ENCODE measurements at places on chromosomes 2 and 18.

DNA sequence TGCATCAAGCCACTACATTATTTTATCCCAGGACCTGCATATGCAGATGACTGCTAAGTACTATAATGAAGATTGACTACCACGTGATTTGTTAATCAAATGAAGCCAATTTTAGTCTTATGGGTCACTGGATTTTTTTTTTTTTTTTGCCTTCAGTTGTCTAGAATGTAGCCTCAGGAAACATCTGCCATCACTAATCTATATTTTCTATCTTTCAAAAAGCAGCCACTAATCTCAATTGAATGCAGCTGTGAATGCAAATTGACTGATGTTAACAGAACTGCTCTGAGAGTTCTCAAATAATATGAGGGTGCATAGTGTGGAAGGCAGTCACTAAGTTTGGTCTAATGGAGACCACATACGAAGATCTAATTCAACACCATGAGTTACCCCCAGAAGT lies 106.3 kb downstream of the ABCA12 start:
- no peak for DNase-seq

GRCh38 chr2:114700440-114700839 lies 258.0 kb downstream of the DPP10 start:
- DNase-seq: no peak

GRCh38 chr2:17148407-17149145 lies 369.7 kb downstream of the RAD51AP2 start:
- DNase-seq: no peak

- DNase-seq: peak; percentile 37
These were observed 159.2 kb upstream of the SH3BP4 start for GRCh38 chr2:234792621-234793022.

- no peak for DNase-seq
These were observed 18.0 kb upstream of the SERPINB11 start for GRCh38 chr18:63684718-63685117.

DNA sequence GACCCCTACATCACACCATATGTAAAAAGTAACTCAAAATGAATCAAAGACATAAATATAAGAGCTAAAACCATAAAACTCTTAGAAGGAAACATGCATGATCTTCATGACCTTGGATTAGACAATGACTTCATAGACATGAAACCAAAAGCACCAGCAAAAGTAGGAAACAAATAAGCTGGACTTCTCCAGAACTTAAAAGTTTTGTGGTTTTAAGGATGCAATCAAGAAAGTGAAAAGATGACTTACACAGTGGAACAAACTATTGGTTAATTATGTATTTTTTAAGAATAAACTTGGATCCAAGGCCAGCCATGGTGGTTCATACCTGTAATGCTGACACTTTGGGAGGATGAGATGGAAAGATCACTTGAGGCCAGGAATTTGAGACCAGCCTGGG lies 150.2 kb downstream of the GALNT1 start:
- DNase-seq: no peak

DNA sequence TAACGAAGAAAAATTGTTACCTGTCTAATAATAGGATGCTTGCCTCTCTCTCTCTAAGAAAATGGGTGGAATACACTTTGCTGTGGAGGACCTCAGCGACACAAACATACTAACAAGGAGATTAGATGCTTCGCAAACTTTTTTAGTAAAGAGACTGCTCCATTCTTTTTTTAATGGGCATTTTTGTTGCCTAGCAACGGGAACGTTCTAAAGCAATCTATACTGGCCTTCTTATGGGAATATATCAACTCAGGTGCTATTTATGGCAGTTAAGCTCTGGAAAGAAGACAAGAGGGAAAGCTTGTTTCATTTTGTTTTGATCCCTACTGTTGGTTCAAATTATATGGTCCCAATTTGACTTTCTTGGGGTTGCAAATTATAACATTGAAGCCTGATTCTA lies 86.8 kb upstream of the CBLN2 start:
- DNase-seq: no peak

DNA sequence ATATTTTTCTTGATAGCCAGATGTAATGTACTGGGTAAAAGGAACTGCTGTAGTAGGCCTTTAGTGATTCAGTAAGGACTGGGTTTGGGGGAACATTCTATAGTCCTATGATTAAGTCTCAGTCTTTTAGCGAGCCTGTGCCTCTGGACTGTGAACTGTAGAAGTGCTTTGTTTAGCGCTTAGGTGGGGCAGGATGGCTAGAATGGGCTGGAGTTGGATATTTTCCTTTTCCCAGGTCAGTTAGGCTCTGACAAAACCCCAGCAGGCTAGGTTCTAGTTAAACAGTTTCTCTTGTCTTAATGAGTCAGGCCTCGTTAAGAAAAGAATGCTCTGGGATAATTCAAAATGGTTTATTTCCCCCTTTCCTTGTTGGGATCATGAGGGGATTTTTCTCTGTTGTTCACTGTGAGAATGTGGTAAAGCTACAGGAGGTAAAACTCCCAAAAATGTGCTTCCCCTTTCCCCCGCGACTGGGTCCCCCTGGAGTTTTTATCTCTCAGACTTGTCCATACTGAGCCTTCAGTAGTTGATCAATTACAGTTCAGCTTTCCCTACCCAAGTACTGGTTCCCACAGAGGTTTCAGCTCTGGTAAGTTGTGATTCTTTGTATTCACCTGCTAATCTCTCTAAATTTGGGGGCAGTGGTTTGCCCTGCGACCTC lies 31.5 kb downstream of the EHBP1 start:
- DNase-seq: no peak

GRCh38 chr2:84223191-84223590 lies 235.9 kb downstream of the SUCLG1 start:
- peak; percentile 9 for DNase-seq

DNA sequence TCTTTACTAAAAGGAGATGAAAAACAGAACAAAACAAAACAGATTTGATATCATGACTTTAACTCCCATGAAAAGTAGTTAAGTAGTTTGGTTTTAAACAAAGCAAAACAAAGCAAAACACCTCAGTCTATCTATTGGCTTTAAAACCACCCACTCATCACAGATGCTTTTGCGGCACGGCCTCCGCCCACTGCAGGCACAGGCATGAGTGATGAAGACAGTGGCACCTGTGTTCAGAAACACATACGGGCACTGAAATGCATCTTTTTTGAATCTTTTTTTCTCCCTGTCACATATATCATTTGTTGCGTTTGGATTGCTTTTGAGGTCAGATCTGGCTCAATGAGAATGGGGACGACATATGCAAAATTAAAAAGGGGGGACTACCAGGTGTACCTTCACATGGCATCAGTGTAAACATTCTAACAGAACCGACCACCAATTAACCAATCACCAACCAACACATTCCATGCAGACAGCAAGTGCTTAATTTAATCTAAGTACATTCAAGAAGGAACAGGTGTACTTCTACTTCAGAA lies 147.4 kb upstream of the REV1 start:
- DNase-seq: no peak

DNA sequence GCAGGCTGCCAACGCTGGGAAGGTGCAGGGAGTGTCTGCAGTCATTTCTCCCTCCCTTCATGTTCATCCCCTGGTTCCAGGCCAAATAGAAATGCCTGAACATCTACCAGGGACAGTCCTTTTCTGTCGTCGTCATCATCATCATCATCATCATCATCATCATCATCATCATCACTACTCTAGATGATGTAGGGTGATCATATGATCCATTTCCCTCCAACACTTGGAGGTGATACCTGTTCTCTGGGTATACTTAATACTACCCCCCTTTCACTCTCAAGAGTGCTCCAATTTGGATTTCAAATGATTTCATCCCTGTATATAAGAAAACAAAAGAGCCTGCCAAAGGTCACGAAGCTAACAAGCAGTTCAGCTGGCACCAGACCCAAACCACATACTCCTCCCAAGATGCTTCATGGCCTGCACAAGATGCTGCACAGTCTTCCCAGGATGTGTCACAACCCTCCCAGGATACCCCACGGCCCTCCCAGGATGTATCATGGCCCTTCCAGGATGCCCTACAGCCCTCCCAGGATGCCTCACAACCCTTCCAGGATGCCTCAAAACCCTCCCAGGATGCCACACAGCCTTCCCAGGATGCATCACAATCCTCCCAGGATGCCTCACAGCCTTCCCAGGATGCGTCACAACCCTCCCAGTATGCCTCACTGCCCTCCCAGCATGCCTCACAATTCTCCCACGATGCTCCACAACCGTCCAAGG lies 257.9 kb downstream of the DYSF start:
- peak; percentile 52 for DNase-seq

- DNase-seq: peak; percentile 95
These were observed 72.5 kb downstream of the RTTN start for GRCh38 chr18:70132999-70133398.

GRCh38 chr2:73092146-73092783 lies 20.5 kb downstream of the RAB11FIP5 start:
- DNase-seq: no peak

DNA sequence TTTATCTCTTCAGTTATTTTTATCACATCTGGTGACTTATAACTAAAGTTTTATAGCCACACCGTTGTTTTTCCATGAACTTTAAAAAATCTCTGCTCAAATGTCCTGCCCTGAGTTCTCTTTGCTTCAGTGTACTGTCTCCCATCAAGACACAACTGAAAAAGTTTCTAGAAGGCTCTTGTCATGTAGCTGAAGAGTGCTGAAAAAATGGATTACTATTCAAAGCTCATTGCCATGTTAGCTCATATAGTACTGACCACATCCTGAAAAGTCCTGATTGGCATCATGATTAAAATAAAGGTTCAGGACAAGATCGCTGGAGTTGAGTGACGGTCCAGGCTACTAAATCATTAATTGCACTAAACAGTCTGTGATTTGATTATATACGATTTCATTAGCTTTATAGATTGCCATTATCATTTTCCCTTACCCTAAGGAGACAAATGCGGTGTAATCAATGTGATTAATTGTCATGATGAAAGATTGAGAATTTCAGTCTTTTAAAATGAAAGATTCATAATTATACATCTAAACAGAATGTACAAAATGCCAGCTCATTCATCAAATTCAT lies 62.2 kb downstream of the MFSD6 start:
- no peak for DNase-seq

GRCh38 chr2:46029332-46029811 lies 267.8 kb upstream of the EPAS1 start:
- peak; percentile 59 for DNase-seq

GRCh38 chr2:199882667-199883066 lies 28.4 kb upstream of the C2orf69 start:
- no peak for DNase-seq

- no peak for DNase-seq
These were observed 10.0 kb downstream of the ZNF24 start for GRCh38 chr18:35334212-35334611.

GRCh38 chr2:110871637-110872036 lies 139.3 kb downstream of the ACOXL start:
- DNase-seq: no peak

DNA sequence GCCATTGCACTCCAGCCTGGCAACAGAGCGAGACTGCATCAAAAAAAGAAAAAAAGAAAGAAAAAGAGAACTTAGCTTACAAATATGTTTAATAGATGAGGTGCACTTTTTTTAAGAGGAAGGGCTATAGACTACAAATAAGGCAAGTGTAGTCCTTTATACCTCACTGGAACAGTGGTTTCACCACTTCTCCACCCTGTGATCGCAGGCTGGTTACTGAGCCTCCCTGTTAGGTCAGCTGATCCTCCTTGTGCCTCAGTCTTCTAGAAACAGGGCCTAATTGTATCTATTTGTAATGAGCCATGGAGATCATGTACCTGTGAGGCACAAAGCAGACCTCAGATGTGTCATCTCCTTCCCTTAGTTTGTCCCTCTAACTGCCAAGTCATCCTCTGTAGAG lies 4.5 kb downstream of the CXCR2 start:
- no peak for DNase-seq

- DNase-seq: no peak
These were observed 18.6 kb upstream of the CTLA4 start for GRCh38 chr2:203849010-203849409.
